NCI-H2081 treated with DMSO at 0.1 percent for 48 hours (cell line): ENCODE measurements at places on chromosomes 12 and 14.
A peak's percentile ranks its signal among the peaks of the same experiment; 100 is the strongest.

DNA sequence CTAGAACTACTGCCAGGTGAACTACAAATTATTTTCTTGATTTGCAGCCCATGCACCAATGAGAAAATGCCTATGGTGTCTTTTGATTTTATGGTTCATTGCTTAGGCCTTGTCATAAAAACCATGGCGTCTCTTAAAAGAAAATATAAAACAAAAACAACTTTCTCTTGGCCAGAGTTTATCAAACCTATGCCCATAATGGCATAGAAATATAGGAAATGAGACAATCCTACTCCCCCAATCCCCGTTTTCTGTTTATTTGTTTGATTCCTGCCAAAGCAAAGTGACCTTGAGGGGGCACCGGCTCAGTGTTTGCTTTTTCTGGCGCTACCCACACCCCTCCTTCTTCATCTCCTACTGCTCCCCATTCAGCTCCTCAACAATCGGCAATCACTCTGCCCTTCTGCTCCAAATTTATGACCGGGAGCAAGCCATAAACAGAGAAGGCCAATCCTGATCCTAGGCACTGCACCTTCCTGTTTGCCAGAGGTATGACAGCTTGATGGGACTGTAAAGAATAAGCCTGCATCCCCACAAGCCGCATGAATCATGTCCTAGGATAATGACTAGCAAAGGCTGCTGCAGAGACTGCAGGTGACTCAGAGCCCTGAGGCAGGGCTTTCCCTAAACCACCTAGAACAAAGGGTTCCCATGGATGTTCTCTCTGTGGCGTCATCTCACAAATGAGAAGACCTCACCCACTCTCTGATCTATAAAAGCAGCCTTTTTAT lies 874.9 kb downstream of the NRXN3 start:
- DNase-seq = peak; percentile 79

DNA sequence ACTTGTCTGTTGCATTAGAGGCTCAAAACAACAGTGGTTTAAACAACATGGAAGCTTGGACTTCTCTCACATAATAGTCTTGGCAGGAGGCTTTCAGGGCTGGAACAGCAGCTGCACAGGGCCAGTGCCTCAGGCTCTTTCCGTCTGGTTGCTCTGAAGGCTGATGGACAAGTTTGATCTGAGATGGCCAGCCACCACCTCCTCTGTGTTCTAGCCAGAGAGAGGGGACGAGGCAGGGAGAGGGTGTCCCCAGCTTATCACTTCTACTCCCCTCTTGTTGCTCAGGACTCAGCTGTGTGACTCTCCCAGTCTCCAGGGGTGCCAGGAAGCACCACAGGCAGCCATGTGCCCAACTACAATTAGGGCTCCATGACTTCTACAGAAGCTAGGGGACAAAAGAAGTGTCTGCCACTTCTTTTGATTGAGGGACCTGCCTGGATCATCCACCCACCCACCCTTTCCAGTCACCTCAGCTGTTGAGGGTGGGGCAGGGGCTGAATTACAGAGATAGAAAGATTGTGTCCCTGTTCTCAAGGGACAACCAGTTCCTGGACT lies 46.6 kb downstream of the SMIM41 start:
- peak; percentile 49 for DNase-seq

GRCh38 chr12:114933428-114934160 lies 249.6 kb upstream of the TBX3 start:
- no peak for DNase-seq

GRCh38 chr14:52021957-52022600 lies 32.7 kb downstream of the RTRAF start:
- no peak for DNase-seq

DNA sequence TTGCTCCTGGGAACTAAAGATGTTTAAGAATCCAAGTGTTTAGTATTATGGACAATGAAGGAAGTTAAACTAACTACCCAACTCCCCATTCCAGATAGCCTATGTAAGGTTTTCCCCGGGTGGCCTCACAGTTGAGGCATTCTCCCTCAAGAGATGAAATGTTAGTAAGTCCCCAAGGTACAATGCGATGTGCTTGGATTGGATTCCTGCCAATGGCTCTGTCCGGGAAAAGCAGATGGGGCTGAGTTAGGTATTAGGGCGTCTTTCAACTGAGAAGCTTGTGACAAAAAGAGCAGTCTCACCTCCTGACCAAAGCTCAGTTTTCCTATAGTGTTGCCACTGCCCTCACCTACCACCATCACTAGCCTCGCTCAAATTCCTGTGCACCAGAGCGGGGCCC lies 64.8 kb upstream of the E2F7 start:
- DNase-seq = no peak

GRCh38 chr12:132006056-132006680 lies 56.4 kb downstream of the EP400 start:
- DNase-seq = no peak

DNA sequence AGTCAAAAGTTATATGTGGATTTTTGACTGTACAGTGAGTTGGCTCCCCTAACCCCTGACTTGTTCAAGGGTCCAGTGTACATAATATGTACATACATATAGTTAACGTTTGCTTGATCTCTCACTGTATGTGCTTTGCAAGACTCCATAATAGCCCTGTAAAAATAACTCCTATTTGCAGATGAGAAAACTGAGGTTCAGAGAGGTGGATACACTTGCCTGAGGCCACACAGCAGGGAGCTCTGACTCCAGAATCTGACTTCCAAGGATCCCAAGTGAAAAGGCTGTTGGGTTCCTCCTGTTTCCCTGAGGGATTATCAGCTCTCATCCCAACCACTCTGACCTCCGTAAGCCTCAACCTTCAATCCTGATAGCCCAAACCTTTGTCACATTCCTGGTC lies 41.7 kb downstream of the CMKLR1 start:
- no peak for DNase-seq

DNA sequence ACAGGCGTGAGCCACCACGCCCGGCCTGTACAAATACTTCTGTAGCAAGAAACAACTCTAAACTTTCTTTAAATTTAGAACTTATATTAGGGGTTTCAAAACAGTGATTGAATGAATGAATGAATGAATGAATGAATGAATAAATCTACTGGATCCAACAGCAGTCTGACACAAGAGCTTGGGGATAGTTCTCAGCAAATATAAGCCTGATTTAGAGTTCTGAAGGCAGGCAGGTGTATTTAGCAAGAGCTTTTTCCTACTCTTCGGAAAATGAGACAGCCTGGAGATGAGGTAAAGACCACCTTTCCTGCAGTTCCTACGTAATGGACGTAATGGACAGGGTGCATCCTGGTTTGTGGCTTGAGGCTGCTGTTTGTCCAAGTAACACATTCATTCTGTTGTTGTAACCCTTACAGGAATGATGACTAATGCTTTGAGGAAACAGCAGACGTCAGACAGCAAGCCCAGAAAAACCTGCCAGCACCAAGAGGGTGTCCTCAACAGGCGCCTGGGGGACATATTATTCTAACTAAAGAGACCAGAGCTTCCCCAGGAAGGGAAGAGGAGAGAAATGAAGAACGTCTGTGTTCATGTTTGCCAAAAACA lies 277.4 kb upstream of the SOX5 start:
- no peak for DNase-seq

- DNase-seq = no peak
These were observed 444.8 kb downstream of the DIO2 start for GRCh38 chr14:79766511-79766910.

- no peak for DNase-seq
These were observed 132.3 kb downstream of the SNAPC1 start for GRCh38 chr14:61894452-61895077.

DNA sequence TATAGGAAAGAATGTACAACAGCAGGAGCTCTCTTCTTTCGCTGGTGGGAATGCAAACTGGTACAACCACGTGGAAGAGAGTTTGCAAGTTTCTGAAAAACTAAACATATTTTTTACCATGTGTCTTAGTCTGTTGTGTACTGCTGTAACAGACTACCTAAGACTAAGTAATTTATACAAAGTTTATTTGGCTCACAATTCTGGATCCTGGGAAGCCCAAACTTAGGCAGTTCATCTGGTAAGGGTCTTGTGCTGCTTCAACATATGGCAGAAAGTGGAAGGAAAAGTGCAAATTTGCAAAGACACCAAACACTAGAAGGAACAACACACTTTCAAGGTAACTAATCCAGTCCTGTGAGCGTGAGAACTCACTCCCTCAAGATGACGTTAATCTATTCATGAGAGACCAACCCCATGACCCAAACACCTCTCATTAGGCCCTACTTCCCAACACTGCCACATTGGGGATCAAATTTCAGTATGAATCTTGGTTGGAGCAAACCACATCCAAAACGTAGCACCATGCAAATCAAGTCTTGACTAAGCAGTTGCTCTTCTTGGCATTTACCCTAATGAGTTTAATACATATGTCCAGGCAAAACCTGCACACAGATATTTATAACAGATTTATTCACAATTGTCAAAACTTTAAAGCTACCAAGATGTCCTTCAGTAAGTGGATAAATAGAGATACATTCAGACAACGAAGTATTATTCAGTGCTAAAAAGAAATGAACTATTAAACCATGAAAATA lies 481.9 kb upstream of the FOXG1 start:
- DNase-seq = no peak

GRCh38 chr12:85676816-85677749 lies 159.1 kb downstream of the RASSF9 start:
- no peak for DNase-seq

DNA sequence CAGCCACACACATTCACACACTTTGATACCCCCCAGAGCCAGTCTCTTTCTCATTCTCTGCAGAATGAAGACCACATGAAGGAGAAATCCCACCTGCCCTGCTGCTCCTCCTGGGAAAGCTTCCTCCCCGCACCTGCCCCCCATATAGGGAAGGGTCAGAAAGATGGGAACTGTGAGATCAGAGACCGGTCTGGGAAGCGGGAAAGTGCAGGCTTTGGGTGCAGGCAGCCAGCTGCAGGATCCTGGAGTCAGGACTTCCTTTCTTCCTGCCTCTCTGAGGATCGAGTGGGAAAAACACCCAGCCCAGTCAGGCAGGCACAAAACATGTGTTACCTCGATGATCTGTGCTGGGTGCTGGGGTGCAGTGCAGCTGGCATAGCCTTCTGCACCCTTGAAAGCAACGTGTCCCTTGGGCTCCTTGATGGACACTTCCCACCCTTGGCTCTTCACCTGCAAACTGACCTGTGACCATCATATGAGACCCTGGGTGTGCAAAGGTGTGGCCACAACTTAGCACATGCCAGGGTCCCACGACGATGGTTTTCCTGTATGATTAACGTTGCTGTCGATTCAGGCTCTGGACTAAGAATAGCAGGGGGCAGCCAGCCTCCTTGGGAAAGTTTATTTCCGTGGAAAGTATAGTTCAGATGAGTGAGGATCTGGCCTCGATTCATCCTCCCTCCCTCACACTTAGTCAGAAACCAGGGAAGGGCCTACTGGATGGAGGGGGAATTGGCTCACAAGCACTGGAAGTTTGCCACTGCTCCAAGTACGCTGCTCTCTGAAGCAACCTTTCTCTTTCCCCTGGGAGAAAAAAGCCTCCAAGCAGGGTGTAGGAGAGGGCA lies 105.4 kb upstream of the MED13L start:
- no peak for DNase-seq

DNA sequence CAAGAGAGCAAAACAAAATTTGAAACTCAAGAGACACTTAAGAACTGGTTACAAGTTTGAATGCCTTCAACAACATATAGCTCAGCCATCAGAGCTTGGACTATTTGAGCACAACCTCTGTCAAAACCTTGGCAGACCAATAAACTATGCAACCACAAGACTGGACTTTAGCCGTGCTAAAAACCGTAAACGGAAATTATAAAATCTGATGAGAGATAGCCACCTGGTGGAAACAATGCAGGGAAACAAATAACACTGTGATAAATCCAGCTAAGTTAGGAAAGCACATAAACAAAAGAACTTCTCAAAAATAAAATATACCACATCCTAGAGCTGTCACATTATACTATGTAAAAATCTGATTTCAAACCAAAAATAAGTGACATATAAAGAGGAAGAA lies 1074.2 kb upstream of the NOVA1 start:
- no peak for DNase-seq

- DNase-seq = no peak
These were observed 18.9 kb upstream of the ANKRD33 start for GRCh38 chr12:51868821-51869495.
